ENCODE measurements at places on chromosomes 13 and 19.

DNA sequence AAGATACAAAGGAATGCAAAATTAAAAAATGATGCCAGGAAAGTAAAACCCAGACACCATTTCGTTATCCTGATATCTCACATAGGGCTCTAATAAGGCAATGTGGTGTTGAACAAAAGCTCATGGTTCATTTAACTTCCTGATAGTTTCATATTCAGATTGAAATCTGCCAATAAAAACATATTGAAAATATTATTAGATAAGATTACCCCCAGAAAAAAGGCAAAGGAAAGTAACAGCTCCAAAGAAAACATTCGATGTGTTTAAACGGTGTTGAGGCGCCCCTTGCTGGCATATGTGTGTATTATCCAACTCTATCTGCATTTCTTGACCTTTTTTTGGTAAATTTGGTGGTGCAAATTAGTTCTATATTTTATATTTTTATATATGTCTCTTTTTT is 75.9 kb downstream of the ESD start:
- H3K27me3 ChIP-seq, result no peaks in the 10 kb centered on the region
- H3K4me3 ChIP-seq, result no peak overlapping the region
- DNase-seq, result peak; percentile 77
- H3K27ac ChIP-seq, result no peak overlapping the region

DNA sequence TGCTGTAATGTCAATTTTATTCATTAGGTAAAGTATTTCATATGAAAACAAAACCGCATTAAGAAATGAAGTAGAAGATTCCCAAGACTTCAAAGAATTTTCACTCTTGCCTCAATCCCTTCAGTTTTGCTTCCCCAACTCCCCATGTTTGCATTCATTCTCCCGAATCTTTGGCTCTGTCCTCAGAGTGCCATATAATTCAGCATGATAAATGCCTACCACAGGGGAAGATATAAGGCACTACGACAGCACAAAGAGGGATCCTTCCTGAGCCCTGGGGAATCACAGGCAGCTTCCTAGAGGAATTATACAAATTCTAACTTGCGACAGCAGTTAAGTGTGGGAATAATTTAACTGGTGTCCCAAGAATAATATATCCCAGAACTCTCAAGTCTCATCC is 68.5 kb downstream of the TSC22D1 start:
- no peaks in the 10 kb centered on the region for H3K4me1 ChIP-seq
- H3K27ac ChIP-seq, result no peak overlapping the region
- no peak overlapping the region for H3K4me3 ChIP-seq
- no peak for DNase-seq
- H3K27me3 ChIP-seq, result no peaks in the 10 kb centered on the region

- no peak overlapping the region for H3K4me3 ChIP-seq
- no peak overlapping the region for H3K27ac ChIP-seq
- no peak for DNase-seq
- H3K4me1 ChIP-seq, result no peaks in the 10 kb centered on the region
- no peaks in the 10 kb centered on the region for H3K27me3 ChIP-seq
- peaks cover 75% of the 10 kb centered on the region for H3K36me3 ChIP-seq
Observed at GRCh38 chr19:9296336-9296735, 13.3 kb downstream of the ZNF699 start.

GRCh38 chr13:114107686-114108081 is 24.7 kb downstream of the RASA3 start:
- no peaks in the 10 kb centered on the region for H3K27me3 ChIP-seq
- no peak overlapping the region for H3K27ac ChIP-seq
- H3K36me3 ChIP-seq, result no peaks in the 10 kb centered on the region
- no peaks in the 10 kb centered on the region for H3K4me1 ChIP-seq
- DNase-seq, result no peak
- H3K4me3 ChIP-seq, result no peak overlapping the region

- no peak overlapping the region for H3K27ac ChIP-seq
- DNase-seq, result no peak
- no peak overlapping the region for H3K4me3 ChIP-seq
- H3K4me1 ChIP-seq, result no peaks in the 10 kb centered on the region
- H3K36me3 ChIP-seq, result no peaks in the 10 kb centered on the region
- no peaks in the 10 kb centered on the region for H3K27me3 ChIP-seq
Observed at GRCh38 chr13:24280720-24281119, 28.7 kb upstream of the C1QTNF9 start.

- no peak for DNase-seq
- no peak overlapping the region for H3K4me3 ChIP-seq
- H3K27me3 ChIP-seq, result no peaks in the 10 kb centered on the region
- no peaks in the 10 kb centered on the region for H3K36me3 ChIP-seq
Observed at GRCh38 chr19:33403973-33404304, 30.4 kb downstream of the CEBPG start.

GRCh38 chr13:75636436-75637180 is 478 bp downstream of the LMO7 start:
- H3K4me3 ChIP-seq, result peak overlapping the region; percentile 82
- DNase-seq, result no peak
- H3K36me3 ChIP-seq, result no peaks in the 10 kb centered on the region

GRCh38 chr13:73984201-73984600 is 150.0 kb downstream of the KLF12 start:
- H3K4me3 ChIP-seq, result no peak overlapping the region
- no peak overlapping the region for H3K27ac ChIP-seq
- H3K27me3 ChIP-seq, result no peaks in the 10 kb centered on the region
- peaks cover 7% of the 10 kb centered on the region for H3K36me3 ChIP-seq
- DNase-seq, result no peak

DNA sequence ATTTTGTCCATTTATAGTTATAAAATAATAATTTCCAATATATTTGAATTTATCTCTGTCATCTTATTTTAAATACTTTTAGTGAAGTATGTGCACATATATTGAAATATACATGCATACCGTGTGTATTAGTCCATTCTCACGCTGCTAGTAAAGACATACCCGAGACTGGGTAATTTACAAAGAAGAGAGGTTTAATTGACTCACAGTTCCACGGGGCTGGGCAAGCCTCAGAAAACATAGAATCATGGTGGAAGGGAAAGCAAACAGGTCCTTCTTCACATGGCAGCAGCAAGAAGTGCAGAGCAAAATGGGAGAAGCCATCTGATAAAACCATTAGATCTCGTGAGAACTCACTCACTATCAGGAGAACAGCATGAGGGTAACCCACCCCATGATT is 37.6 kb upstream of the FFAR2 start:
- H3K4me1 ChIP-seq, result peaks cover 3% of the 10 kb centered on the region
- no peaks in the 10 kb centered on the region for H3K36me3 ChIP-seq
- no peak overlapping the region for H3K4me3 ChIP-seq
- no peaks in the 10 kb centered on the region for H3K27me3 ChIP-seq

DNA sequence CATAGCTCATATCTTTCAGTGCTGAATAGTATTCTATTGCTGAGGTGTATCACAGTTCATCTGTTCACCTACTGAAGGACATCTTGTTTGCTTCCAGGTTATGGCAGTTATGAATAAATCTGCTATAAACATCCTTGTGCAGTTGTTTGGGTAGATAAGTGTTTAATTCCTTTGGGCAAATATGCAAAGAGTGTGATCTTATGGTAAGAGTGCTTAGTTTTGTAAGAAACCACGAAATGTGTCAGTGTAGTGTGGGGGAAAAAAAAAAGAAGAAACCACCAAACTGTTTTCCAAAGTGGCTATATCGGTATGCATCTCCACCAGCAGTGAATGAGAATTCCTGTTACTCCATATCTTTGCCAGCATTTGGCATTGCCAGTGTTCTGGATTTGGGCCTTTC is 93.3 kb downstream of the PIBF1 start:
- no peak overlapping the region for H3K4me3 ChIP-seq
- H3K36me3 ChIP-seq, result peaks cover 9% of the 10 kb centered on the region
- H3K4me1 ChIP-seq, result no peaks in the 10 kb centered on the region
- H3K27ac ChIP-seq, result no peak overlapping the region

DNA sequence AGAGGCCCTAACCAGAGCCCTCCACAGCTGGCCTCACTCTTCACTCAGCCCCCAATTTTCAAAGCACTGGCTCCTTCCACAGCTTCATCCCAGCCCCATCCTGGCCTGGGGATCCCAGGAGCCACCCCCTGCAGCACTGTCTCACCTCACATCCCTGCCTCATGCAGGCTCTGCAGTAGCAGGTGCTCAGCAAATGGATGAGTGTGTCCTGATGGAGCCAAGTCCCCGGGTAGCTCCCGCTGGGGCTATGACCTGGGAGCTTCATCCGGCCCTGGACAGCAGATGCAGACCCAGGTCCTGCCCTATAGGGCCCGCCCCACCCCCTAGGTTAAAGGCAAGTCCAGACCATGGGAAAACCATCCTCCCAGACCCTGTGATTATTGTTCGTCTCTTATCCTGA is 143.2 kb upstream of the ZNF507 start:
- H3K4me1 ChIP-seq, result no peaks in the 10 kb centered on the region
- no peak overlapping the region for H3K4me3 ChIP-seq
- no peak for DNase-seq
- H3K27ac ChIP-seq, result no peak overlapping the region

DNA sequence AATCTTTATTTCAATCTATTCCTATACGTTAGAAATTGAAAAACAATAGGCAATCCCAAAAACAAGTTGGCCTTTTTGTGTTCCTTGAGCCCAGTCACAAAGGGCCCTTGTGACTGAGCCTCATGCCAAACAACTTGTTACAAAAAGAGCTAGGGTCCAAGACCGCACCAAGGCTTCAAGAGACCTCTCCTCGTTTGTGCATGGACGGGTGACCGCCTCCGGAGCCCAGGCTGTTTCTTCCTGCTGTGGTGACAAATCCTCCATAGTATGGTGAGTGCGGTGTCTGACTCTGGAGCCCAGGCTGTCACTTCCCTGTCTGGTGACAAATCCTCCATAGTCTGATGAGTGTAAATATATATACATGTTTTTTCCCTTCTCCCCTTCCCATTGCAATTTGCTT is 63.7 kb downstream of the ZNF93 start:
- no peaks in the 10 kb centered on the region for H3K27me3 ChIP-seq
- no peak overlapping the region for H3K27ac ChIP-seq
- no peak for DNase-seq
- H3K4me1 ChIP-seq, result no peaks in the 10 kb centered on the region
- H3K4me3 ChIP-seq, result no peak overlapping the region

- no peak overlapping the region for H3K4me3 ChIP-seq
- no peaks in the 10 kb centered on the region for H3K27me3 ChIP-seq
- DNase-seq, result no peak
Observed at GRCh38 chr13:49602005-49602404, 16.6 kb upstream of the RCBTB1 start.

DNA sequence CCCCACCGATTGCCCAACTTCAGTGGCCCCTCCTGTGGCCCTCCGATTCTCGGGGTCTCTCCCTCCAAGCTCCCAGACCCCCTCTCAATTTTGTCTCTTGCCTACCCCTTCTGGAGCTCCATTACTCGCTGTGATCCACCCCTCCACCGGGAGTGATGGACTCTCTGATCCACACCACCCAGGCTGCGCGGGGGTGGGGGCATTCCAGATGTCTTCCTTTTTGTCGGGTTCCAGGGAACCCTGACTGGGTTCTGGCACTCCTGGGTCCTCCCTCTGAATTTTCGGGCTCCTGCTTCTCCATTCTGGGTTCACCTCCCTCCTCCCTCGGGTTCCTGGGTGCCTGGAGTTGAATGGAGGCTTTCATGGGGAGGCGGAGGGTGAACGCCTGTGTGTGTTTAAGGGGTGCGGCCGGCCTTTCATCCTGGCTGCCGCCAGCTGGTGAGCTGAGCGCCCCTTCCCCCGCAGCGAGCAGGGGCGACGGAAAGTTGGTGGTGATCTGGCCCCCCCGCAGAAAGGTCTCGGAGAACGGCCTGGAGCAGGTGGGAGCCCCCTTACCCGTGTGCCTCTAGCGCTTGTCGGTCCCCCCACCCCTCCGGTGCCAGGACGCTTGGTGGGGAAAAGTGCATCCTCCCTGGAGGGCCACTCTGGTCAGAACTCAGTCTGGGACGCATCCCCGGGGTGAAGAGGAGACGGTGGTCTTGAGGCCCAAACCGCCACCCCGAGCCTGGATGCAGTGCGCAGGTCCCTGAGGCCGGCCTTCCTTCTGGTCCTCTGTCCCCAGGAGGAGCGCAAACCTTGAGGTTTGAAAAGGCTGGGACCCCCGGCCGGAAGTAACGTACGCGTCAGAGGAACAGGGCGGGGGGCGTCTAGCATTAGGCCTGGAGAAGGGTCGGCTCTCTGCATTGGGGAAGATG is 1.6 kb downstream of the MISP3 start:
- H3K4me1 ChIP-seq, result peaks cover 34% of the 10 kb centered on the region
- H3K4me3 ChIP-seq, result peak overlapping the region; percentile 77
- peak; percentile 53 for DNase-seq
- H3K27ac ChIP-seq, result no peak overlapping the region
- H3K27me3 ChIP-seq, result no peaks in the 10 kb centered on the region

- H3K4me3 ChIP-seq, result no peak overlapping the region
- no peak overlapping the region for H3K27ac ChIP-seq
- no peaks in the 10 kb centered on the region for H3K27me3 ChIP-seq
- DNase-seq, result no peak
Observed at GRCh38 chr19:46376241-46377153, 29.6 kb downstream of the PPP5C start.

DNA sequence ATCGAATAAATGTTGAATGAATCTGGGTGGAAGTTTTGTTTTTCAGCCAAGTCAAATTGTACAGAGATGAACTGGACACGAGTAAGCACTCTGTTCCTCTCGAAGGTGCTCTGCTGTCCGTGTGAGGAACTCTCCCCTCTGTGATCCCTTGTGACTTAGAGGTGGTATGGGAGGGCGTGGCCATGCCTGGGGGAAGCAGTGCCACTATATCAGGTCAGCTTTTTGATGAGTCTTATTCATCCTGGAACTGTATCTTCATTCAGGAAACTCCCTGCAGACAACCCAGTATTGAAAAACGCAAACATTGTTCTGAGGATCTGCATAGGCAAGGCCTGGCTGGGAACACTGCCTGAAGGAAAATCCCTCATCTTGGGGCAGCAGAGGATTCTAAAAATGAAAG is 45.7 kb upstream of the FLT1 start:
- no peaks in the 10 kb centered on the region for H3K4me1 ChIP-seq
- no peaks in the 10 kb centered on the region for H3K27me3 ChIP-seq
- no peak overlapping the region for H3K4me3 ChIP-seq

GRCh38 chr19:8084152-8084551 is 31.6 kb downstream of the CCL25 start:
- H3K4me1 ChIP-seq, result no peaks in the 10 kb centered on the region
- H3K4me3 ChIP-seq, result no peak overlapping the region
- no peak for DNase-seq
- H3K36me3 ChIP-seq, result 0 out of 2 replicates have a peak, but pooled peaks cover 4% of the 10 kb centered on the region
- no peak overlapping the region for H3K27ac ChIP-seq
- H3K27me3 ChIP-seq, result no peaks in the 10 kb centered on the region

- H3K36me3 ChIP-seq, result no peaks in the 10 kb centered on the region
- H3K27me3 ChIP-seq, result no peaks in the 10 kb centered on the region
- no peak for DNase-seq
- no peak overlapping the region for H3K27ac ChIP-seq
- H3K4me3 ChIP-seq, result no peak overlapping the region
Observed at GRCh38 chr19:48746110-48746509, 599 bp downstream of the IZUMO1 start.

DNA sequence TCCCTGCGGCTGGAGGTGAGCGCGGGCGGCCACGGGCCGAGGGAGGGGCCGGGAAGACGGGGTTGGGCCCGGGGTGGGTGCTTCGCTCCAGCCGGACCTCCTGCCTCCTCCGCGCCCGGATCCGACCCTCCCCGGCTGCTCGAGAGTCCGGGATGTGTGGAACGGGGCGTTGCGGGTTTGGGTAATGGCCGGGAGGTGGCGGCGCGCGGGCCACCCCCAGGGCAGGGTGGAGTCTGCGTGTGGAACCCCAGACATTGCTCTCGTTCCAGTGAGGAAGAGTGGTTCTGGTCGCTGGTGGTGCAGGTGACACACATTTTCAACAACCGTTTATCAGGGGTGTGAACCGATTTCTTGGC is 38.8 kb downstream of the ARHGEF7 start:
- H3K36me3 ChIP-seq, result peaks cover 16% of the 10 kb centered on the region
- DNase-seq, result peak; percentile 73
- peak overlapping the region; percentile 58 for H3K27ac ChIP-seq
- peak overlapping the region; percentile 88 for H3K4me3 ChIP-seq

Data from Karpas-422 (cell line).